ENCODE measurements at places on chromosomes 1 and 21.

- DNase-seq: no peak
These were observed 207.2 kb downstream of the PBX1 start for GRCh38 chr1:164765992-164766720.

DNA sequence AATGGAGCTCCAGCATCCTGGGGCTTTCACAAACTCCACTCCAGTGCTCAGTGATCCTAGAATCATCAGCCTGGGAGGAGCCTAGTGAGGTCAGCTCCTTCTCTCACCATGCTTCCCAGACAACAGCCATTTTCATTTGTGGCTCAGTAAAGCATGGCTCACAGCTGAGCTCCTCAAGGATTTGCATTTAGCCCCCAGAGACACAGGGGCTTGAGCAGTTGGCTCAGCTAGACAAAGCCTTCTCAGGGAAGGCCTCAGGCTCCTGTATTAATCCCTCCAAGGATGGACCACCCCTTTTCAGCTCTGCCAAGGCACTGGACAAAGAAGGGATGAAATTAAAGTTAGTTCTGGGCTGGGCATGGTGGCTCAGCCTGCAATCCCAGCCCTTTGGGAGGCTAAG is 39.5 kb downstream of the ERI3 start:
- DNase-seq: no peak

GRCh38 chr1:39422614-39423013 is 68.8 kb upstream of the BMP8A start:
- DNase-seq: no peak

GRCh38 chr1:2108213-2108876 is 58.1 kb downstream of the PRKCZ start:
- no peak for DNase-seq

GRCh38 chr21:41374867-41375533 is 13.2 kb downstream of the MX2 start:
- DNase-seq: no peak

DNA sequence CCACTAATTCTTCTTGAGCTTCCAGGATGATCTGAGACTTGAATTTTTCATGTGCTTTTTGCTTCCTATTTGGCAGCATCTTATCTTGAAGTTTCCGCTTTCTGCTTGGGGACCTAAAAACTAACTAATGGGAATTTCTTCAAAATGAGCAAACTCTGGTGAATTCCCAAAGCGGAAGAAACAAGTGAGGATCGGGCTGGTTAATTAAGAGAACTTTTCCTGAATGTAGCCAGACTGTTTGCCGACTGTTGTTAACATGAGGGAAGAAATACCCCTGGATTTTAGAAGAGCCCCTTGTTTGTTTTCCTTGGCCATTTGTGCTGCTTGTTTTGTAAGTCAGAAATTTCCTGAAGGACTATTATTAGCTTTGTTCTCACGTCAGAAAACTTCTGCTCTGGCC is 6.1 kb upstream of the SELE start:
- DNase-seq: no peak

- no peak for DNase-seq
These were observed 9.0 kb downstream of the KIAA0040 start for GRCh38 chr1:175183586-175183985.

DNA sequence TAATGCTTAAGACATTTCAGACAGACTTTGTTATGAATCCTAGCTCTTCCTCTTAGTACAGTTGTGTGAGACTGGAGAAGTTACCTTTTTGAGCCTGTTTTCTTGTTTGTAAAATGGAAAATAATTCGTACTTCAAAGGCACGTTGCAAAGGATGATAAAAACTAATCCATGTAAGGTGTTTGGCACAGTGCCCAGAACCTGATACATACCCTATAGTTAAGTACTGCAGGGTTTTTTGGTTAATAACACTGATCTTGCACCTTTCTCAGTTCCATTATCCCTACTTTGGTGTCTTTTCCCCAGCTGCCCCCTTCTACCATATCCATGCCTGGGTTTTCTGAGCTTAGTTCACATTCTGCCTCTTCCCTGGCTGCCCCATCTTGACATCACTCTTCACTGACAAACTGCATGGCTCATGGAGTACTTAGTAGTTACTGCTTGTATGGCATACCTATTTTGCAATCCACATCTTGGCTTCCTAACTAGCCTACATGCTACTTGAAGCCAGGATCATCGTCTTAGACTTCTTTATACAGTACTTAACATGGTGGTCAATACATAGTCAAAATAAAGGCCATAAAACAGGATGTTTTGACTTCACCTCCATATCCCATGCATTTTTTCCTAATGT is 10.1 kb downstream of the CCDC185 start:
- peak; percentile 9 for DNase-seq

GRCh38 chr1:164748253-164748899 is 189.4 kb downstream of the PBX1 start:
- DNase-seq: no peak

- no peak for DNase-seq
These were observed 14.9 kb downstream of the NTPCR start for GRCh38 chr1:232965124-232965911.

DNA sequence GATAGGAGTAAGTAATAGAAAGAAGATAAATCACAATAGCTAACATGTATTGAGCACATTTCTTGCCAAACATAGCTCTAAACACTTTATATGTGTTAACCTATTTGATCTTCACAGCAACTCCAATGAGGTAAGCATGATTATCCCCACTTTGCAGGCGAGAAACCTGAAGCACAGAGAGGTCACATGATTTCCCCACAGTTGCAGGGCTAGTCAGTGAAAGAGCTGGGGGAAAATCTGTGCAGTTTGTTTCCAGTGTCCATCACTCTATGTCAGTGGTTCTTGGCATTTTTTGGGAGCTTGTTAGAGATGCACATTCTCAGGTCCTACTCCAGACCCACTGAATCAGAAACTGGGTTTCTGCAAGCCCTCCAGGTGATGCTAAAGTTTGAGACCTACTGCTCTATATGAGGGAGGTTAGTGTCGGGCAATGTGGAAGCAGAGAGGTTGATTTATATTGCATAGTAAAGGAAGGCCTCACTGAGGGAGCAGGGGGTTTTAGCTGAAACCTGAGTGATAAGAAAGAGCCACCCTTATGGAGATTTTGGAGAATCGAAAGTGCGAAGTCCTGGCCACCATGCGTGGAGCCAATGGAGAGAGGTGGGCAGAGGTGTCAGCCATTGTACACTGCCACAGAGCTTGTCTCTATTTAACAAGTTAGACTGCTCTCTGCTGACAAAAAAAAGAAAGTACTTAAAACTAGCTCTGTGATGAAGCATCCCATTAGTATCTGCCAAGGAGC is 20.9 kb downstream of the MCOLN3 start:
- no peak for DNase-seq

- DNase-seq: no peak
These were observed 20.1 kb upstream of the CDCP2 start for GRCh38 chr1:54172614-54173599.

DNA sequence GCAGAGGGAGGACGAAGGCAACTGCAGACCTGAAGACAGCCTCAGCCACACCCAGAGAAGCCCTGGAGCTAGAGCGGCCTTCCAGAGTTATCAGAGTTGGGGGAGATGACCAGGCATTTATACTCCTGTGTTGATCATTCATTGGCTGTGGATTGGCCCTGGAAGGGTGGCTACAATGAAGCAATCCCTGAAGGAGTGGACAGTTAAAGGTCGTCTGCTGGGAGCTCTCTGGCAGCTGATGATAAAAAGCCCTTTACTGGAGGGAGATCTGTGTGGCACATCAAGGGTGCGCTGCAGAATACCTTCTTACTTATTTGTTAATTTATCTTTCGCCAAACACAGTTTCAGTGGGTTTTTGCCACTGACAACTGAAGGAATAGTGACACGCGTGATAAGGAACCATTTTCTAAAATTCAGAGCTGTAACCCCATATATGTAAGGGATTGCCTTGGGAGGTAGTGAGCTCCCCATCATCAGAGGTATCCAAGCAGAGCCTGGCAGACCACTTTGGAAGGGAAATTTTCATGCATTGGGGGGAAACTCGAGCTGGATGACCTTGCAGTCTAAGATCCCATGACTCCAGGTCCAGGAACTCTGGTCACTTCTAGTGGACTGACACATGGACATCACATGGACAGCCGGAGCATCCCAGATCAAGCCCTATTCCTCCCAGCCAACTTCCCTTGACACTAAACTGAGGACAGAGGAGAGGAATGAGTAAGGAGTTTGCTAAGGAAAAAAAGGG is 126.4 kb upstream of the GADD45A start:
- no peak for DNase-seq
